ENCODE measurements at places on chromosomes 7 and 10.

DNA sequence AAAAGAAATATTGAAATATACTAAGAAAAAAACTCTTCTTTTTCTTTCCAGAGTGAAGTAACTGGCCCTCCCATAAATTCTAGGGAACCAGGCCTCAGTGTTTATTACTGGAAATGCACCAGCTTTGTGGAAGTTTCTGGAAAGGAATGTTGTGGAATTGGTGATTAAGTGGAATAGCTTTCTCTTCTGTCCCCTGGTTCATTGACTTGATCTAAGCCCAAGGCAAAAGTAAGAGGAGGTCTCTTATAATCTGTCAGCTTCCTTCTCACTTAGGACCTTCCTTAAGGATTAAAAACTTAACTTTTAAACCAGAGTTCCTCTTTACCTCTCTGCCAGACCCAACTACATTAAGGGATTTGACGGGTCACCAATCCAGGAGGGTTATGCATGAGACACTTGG, 266.2 kb downstream of the SLC25A13 start:
- DNase-seq, result no peak

DNA sequence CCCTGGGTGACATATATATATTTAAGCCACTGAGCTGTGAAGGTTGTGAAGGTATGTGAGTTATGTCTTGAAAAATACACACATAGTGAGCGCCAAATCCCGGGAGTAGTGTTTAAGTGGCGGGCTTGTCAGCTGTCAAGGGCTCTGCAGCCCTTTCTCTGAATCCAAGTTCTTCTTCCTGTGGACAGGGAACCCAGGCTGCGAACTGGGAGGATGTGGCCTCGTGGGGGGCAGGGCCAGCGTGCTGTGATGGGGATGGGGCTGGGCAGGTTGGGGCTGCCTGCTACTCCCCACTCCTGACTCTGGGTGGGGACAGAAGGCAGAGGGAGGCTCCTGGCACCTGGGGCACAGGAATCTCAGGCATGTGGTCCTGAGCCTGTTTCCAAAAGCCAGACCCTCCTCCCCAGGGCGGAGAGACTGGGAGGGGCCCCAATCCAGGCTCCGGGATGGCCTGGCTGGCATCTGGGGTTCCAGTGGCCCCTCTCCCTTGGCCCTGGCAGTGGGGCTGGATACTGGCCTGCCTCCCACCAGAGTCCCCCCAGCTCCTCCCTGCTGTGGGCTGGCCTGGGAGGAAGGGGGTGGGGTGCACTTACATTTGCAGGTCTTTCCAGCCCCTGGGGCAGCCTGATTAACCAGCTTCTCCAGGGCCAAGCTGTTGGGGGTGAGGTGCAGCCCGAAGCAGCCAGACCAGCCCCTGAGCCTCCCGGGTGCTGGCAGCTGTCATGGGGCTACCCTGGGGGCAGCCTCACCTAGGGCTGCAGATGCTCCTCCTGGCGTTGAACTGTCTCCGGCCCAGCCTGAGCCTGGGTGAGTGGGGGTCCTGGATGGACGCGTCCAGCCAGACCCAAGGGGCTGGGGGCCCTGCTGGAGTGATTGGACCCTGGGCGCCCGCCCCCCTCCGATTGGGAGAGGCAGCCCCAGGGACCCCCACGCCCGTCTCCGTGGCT, at the start of gene UPK3B:
Gene UPK3B, plus strand, starts transcription at position 622 of the 947 bp plus-strand sequence. Its CDS starts 101 bp downstream, at position 723.
- no peak for DNase-seq

GRCh38 chr10:80131499-80131901, 1.0 kb upstream of the PLAC9 start:
- no peak for DNase-seq

- DNase-seq, result no peak
Measured at GRCh38 chr10:113647812-113648211, 16.0 kb downstream of the NRAP start.

DNA sequence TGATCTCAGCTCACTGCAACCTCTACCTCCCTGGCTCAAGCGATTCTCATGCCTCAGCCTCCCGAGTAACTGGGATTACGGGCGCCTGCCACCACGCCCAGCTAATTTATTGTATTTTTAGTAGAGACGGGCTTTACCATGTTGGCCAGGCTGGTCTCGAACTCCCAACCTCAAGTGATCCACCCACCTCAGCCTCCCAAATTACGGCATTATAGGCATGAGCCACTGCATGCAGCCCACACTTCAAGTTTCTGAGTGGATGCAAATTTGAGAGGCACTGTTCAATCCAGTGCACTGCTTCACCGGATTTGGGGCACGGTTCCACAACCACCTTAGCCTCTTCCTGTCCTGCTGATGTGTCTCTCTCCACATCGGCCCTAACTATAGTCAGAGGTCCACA, 16.5 kb downstream of the CNPY1 start:
- no peak for DNase-seq

- DNase-seq, result no peak
Measured at GRCh38 chr10:103433858-103434257, 18.3 kb downstream of the CALHM2 start.

DNA sequence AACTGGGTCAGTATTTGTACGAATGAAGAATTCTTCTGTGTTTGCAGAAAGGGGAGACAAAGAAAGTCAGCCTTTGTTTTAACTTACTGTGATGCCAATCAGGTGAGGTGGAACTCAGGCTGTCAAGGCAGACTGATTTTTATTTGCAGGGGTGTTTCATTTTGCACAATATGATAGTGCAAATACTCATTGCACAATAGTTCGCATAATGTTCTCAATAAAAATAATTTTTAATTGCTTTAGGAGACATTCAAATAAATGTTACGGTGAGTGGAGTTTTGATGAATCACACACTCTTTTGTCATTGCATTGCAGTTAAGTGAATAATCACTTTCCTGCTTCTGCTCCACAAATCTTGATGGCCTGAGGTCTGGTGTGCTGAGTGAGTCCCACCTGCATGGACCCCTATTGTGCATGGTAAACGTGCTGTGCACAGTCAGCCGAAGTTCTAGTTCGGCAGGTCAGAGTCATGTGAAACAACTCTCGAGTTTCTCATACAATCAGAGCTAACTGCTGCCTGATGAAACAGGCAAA, 141.3 kb upstream of the FZD8 start:
- no peak for DNase-seq

- DNase-seq, result no peak
Measured at GRCh38 chr10:130360826-130361311, 224.7 kb downstream of the GLRX3 start.

- DNase-seq, result no peak
Measured at GRCh38 chr7:148014541-148014940, 576.0 kb upstream of the C7orf33 start.

- DNase-seq, result no peak
Measured at GRCh38 chr7:35255443-35256255, 1.7 kb upstream of the TBX20 start.

DNA sequence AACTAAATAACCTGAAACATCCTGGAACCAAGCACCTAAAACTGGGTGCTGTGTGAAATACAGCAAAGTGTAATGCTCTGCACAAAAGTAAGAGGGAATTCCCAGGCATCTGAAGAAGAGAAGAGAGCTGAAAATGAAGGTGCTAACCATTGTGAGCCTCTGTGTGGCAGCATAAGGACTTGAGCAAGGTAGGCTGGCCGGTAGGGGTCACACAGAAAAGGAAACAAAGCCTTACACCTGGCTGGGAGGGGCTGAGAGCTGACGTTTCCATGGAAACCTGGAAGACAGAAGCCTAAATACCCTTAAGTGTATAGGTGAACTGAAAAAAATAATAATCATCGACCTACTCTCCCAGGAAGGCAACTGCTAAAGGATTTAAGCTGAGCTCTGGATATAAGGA, 48.6 kb downstream of the CUL1 start:
- peak; percentile 80 for DNase-seq

Data from NCI-H1417 treated with DMSO at 0.1 percent for 48 hours (cell line).